ENCODE measurements at places on chromosomes 7 and 10.

DNA sequence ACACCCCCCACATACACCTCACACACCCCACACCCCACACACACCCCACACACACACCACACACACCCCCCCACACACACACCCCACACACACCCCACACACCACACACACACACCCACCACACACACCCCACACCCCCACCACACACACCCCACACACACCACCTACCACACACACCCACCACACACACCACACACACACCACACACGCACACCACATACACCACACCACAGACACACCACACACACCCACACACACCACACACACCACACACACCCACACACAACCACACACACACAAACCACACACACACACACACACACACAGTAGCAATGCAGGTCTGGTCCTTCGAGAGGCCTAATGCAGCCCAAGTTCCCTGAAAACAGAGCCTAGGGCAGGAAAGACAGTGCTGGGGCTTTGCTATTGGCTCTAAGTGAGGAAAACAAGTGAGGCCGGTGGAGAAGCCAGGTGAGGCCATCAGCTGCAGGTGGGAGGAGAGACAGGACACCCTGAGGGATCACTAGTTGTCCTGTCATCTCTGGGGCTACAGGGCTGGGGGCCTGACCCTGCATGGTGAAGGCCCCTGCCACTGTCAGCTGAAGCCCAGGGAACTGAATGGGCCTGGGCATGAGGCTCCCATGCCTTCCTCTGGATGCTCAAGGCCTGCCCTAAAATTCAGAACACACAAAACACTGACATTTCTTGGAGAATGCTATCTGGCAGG is 92.6 kb downstream of the CYTH3 start:
- no peak for DNase-seq

DNA sequence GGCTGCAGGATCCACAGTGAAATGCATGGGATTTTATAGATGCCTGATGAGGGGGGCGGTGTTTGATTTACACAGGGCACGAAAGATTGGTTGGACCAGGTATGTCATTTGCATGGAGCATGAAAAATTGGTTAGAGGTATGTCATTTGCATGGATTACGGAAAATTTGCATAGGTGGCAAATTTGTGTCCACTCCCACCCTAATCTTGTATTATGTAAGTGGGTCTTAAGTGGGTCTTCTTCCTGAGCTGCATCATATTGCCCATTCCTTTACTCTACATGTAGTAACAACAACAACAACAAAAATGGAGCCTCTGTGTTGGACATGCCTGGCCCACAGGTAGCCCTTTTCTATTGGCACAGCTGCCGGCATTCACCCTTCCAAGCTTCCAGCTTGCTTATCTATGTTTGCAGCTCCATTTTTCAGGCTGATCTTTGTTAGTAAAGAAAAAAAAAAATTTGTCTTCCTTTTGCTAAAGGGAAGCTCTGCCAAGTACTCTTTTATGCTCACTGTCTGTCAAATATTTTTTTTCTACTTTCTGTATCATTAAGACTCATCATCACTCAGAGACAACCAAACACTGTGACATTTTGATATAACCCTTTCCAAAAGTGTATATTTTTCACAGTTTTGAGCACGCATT is 10.3 kb upstream of the ZNF273 start:
- DNase-seq = no peak

DNA sequence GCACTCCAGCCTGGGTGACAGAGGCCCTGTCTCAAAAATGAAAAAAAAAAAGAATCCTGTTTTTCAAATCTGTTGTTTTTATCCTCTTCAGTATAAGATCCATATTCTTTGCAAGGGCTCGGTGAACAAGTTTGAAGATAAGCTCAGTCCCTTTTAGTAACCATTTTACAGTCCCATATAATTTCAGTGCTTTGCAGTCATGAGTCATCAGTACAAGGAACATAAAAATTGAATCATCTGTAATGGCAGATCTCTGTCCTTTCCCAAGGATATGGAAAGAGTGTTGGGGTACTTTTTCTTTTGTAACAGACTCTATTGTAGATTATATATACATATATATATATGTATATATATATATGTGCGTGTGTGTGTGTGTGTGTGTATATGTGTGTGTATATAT is 52.2 kb upstream of the ZPBP start:
- no peak for DNase-seq

DNA sequence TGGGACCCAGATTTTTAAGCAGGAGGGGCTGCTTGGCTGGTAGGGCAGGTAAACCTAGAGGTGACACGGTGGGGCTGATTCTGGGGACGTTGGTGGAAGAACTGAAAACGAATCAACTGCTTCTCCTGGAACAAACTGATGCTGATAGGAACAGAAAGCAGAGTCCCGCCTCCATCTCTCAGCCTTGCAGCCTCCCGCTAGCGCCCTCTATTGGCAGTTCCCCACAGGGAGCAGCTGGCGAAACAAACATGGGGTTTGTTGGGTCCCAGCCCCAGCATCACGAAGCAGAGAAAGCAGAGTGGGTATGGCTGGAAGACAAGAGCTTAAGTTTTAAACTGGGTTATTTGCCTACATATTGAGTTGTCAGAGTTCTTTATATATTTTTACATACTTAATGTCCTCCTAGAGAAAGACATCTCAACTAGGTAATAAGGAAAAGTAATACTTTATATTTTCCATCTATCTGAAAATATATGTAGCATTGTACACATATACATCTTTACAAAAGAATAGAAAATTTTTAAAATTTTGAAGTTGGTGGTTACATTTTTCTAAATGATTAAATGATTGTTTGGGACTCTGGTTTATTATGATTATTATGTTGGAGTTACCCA is 42.3 kb upstream of the FOXI2 start:
- peak; percentile 55 for DNase-seq

Data from activated CD4-positive, alpha-beta memory T cell treated with anti-CD3 and anti-CD28 coated beads for 36 hours (primary cell).